Stimulated activated naive CD4-positive, alpha-beta T cell treated with Interleukin-2 at 50 U/mL for 16 hours (primary cell): ENCODE measurements at places on chromosomes 11 and 22.
A peak's percentile ranks its signal among the peaks of the same experiment; 100 is the strongest.

DNA sequence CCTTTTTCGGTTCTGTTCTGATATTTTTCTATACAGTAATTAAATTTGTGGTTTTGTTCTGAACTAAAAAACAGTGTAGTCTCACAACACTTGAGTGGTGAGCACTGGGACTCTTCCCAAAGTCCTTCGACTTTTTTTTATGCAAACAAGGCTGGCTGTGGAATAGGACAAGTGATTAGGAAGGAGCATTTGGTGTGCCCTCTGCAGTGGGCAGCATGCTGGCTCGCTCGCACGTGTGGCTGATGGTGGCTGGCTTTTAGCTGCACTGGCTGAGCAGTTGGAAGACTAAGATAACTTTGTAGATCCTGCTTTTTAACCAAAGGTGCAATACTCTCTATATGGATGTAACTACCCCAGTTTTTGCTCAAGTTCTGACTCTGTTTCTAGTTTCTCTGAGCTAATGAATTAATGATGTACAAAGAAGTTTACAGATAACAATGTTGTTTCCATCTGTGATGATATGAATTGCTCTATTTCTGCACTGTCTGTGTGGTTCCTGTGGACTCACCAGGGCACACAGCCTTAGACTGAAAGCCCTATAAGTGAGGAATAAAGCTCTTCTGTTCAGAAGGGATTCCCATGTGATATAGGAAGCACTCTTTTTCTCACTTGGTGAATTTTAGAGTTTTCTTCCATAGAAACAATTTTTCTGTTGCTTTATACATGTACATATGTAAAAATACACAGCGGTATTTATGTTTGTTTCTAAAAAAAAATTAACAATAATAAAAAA is 143.1 kb upstream of the RASSF10 start:
- DNase-seq: no peak

GRCh38 chr11:13942971-13943381 is 19.5 kb upstream of the SPON1 start:
- no peak for DNase-seq

- DNase-seq: no peak
Measured at GRCh38 chr11:9609841-9610240, 36.4 kb downstream of the WEE1 start.

DNA sequence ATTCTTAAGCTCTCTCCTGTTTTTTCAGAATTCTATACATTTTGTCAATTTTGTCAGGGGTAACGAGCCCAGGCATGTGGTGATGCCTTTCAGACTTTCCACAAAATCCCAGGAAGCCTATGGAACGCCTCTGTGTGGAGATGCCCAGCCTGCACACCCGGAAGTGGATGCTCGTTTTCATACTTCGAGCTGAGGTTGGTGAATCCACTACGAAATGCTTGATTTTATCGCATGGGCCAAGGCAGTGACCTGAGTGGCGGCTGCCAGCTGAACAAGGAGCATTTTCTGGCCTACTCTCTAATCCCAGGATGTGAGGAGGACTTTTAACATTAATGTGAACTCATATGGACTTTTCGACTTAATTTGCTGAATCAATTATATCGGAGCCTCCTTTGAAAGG is 426.7 kb upstream of the B3GAT1 start:
- DNase-seq: no peak

DNA sequence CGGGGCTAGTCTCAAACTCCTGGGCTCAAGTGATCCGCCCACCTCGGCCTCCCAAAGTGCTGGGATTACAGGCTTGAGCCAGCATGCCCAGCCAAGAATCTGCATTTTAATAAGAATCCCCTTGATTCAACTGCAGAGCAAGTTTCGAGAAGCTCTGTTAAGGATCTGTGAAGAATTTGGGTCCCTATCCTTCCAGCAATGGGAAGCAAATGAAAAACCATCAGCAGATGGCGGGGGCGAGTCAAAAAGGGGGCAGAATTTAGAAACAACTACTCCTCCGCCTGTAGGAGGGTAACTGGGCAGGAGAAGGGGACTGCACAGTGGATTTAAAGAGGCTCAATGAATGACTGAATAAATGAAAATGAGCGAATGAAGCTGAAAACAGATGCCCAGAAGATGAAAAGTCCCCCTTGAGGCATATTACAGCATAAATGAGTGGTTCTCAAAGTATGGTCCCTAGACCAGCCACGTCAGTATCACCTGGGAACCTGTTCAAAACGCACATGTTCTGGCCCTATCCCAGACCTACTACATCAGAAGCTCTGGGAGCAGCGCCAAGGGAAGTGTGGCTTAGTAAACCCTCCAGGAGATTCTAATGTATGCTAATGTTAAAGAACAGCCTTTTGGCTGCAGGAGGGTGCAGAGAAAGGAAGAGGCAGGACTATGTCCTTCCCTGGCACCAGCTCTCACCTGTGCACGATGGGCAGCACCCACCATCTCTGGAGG is 15.0 kb downstream of the VWCE start:
- no peak for DNase-seq

DNA sequence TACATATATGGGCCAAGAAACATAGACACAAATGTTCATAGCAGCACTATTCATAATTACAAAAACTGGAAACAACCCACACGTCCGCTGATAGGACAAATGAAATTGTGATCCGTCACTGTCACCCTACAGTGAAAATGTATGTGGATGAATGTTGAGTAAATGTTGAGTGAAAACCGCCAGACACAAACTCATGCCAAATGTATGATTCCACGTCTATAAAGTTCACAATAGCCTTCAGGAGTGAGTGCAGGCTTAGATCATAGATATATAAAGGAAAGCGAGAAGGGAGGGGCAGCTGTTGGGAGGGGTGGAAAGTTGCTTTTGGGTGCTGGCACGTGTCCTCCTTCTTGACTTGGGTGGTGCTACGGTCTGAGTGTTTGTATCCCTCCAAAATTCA is 33.6 kb downstream of the DBX1 start:
- DNase-seq: no peak

DNA sequence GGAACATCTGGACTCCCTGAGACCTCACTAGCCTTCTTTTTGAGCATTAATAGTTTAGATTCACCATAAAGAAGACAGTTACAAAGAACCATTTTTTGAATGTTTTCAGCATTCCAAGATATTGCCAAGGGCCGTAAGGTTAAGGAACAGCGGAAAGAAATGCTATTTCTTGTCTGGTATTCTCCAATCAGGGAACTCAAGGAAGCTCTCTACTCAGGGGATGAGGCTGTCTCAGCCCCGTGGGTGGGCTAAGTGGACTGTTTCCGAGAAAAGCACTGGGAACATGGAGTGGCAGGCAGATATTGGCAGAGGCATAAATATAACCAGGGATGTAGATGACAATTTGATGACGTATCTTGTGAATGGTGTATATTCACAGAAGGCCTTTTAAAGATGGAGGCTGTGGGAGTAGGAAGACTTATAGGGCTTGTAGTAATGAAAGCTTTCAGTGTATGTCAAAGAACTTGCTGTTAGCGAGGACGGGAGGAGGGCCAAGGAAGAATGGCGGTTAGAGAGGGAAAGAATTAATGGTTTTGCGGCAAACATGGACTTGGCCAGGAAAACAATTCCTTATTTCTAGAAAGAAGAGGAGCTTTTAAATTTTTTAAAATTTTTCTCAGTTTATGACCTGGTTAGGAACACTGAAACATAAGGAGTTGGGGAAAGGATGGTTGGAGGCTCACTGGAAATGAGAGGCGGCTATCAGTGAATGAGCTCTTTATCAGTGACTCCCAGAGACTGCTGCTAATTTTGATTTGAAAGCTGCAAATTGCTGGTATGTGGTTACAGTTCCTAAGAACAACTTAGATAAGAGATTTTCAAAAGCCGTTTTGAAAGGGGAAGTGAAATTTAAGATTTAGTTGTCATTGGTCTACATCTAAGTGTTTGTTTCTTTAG is 64.6 kb downstream of the ST3GAL4 start:
- no peak for DNase-seq

DNA sequence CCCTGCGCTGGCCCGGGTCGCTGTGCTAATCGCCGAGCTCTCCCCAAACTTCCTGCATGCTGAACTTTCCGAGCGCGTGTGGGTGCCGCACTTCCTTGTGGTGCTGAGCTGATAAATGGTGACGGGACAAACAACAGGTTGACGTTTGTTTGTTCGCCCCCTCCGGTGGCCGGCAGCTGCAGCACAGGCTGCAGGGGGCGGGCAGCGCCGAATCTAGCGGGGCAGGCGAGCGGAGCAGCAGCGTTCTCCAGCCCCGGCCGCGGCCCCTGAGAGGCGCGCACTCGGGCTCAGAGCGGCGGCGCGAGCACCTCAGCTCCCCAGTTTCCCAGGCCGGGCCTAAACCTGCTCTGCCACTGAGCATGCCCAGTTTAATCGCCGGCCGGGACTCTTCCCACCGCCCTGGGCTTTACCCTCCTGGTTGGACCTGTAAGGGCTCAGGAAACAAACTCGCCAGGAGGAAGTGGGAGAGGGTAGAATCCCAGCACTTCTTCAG is at the start of gene PDGFD:
Gene PDGFD, minus strand, starts transcription at position 120 of the 493 bp plus-strand sequence.
- no peak for DNase-seq

DNA sequence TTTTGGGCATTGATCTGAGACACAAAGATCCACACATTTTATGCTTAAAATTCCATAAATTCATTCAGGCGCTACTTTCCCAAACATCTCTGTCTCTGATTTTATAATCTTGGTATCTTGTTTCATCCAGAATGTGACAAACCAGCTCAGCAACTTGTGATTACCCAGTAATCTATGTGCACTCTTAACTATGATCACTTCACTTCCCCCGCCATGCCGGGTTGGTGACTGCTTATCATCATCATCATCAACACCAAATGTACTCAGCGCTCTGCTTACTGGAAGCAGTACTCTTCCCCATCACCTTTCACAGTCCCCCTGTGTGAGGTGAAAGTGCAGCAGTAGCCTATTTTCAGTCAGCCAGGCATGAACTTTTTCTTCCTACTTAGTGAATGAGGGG is 15.2 kb upstream of the MMP7 start:
- DNase-seq: no peak

- no peak for DNase-seq
Measured at GRCh38 chr22:26576026-26576680, 13.8 kb downstream of the TPST2 start.

DNA sequence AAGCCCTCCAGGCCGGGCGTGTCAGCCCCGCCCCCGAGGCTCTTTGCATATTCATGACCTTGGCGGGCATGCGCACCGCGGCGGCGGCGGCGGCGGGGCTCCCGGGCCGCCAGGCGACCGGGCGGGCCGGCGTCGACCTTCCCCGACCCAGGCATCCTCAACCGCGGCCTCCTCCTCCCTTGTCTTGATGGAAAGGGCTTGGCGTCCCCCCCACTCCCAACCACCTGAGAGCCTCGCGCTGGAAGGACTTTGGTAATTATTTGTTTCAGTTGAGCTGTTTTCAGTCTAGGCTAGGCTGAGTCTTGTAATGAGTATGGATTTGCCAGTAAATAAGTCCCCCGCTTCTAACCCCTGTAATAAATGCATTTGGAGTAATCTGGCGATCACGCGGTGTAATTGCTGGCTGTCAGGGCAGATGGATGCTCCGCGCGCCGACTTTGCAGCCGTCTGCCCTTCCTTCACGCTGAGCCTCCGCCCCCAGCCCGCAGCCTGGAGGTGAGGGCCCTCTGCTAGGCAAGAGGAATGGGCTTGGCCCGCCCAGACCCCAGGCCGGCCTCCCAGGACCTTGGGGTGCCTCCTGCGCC is 25.2 kb downstream of the FLRT1 start:
- peak; percentile 38 for DNase-seq

GRCh38 chr11:96331699-96332116 is 11.3 kb downstream of the MAML2 start:
- DNase-seq: no peak

DNA sequence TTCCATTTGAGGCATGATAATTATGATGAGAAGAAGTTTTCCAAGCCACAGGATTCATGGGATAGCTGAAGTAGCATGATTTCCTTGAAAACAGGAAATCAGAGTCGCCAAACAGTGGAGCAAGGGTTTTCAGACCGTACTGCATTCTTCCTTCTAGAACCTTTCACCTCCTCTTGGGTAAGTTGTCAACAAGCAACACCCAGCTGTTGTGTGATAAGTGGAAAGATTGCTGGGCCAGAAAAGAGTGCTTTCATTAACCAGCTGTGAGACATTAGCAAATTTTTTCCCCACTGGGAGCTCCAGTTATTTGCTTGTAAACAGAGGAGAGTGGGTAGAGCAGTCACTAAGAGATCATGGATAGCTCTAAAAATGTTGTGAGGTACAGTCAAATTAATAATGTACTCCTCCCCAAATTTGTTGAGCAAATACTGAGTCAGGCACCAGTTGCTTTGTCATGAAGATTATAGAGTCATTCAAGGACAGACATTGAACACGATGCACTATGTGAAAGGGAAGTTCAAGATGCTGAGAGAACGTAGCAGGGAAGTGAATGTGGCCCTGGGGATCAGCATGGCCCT is 11.7 kb upstream of the MPEG1 start:
- no peak for DNase-seq

GRCh38 chr11:92687724-92688123 is 281.7 kb upstream of the MTNR1B start:
- no peak for DNase-seq

GRCh38 chr11:82752801-82753200 is 19.1 kb upstream of the FAM181B start:
- no peak for DNase-seq

DNA sequence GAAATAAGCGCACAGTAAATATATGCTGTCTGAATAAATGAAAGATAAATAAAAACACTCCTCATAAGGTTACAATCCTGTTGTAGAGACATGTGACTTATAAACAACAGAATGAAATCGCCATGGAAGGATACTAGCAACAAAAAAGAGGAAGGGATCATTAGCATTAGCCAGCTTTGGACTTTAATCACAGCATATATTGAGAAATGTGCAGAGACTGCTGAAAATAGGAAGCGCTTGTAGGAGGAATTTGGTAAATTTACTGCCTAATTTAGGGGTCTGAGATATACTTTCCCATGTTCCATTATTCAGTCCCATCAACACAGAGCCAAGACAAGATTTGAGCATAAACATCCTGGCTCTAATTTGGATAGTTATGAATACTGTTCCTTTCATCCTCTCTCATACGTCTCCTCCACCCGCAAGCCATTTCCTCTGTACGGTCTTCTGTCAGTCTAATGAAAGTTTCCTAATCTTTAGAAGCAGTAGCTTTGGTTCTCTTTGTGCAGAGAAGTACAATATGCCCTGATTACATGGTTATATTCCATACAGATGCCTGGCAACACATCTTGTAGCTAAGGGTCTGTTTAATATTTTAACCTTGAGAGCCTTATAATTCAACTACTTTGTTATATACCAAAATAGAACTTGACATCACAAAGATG is 37.1 kb upstream of the AKIP1 start:
- DNase-seq: no peak

DNA sequence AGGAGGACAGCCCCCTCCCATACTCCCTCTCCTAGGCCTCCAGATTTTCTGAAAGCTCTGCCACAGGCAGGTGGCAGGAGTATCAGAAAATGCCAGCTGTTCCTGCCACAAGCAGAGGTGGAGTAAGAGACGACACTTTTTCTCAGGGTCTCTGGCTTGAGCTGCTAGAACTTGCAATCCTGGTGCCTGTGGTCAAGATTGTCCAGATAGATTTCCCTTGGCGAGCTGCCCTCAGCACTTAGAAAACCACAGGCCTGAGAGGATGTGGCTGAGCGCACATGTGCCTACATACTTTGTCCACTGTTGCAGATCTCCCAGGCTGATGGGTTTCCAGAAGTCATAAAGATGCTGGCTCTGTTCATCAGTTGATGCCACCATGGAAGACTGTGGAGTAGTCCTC is 65.7 kb upstream of the NAV2 start:
- DNase-seq: no peak
